ENCODE measurements at places on chromosomes 3 and 15.

DNA sequence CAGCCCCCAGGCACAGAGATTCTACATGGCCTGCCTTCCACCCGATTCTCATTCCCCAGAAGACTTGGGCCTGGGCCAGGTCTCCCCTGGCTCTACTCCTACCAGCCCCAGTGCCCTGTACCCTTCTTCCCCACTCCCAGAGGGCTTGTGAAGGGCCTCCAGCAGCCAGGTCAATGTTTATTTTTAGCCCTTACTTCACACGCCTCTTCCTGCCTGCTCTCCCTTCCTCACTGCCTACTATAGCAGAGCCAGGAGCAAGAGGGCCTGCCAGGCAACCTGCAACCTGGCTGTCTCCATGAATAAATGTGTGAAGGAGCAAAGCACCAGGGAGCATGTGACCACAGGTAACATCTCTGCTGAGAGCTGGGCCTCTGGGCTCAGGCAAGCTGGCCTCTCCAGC lies 26.4 kb upstream of the APEH start:
- H3K27ac ChIP-seq: no peak overlapping the region
- no peak for DNase-seq
- no peaks in the 10 kb centered on the region for H3K36me3 ChIP-seq
- no peaks in the 10 kb centered on the region for H3K4me1 ChIP-seq
- H3K4me3 ChIP-seq: no peak overlapping the region

GRCh38 chr3:9218514-9218846 lies 31.0 kb downstream of the SRGAP3 start:
- no peak overlapping the region for H3K27ac ChIP-seq
- DNase-seq: no peak
- H3K4me1 ChIP-seq: no peaks in the 10 kb centered on the region
- no peaks in the 10 kb centered on the region for H3K27me3 ChIP-seq

GRCh38 chr3:65443739-65444446 lies 594.8 kb downstream of the MAGI1 start:
- no peaks in the 10 kb centered on the region for H3K4me1 ChIP-seq
- no peak overlapping the region for H3K4me3 ChIP-seq
- no peak overlapping the region for H3K27ac ChIP-seq
- H3K36me3 ChIP-seq: no peaks in the 10 kb centered on the region
- no peaks in the 10 kb centered on the region for H3K27me3 ChIP-seq

DNA sequence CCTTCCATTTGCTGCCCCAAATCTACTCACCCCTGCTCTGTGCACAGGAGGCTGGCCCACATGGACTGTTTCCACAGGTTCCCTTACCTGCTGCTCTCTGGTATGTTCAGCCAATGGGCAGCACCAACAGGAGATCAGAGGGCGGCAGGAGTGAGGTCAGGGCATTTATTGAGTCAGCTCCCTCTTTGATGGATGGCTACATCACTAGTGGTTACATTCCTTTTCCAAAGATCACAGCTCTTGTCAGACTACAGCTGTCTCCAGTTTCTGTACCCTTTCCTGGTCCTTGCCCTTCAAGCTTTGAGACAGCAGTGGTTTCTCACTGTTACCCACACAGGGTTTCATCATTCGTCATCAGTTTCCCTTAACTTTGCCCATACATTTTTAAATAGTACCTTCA lies 325.1 kb downstream of the SUCLG2 start:
- no peaks in the 10 kb centered on the region for H3K36me3 ChIP-seq
- H3K4me3 ChIP-seq: no peak overlapping the region
- no peaks in the 10 kb centered on the region for H3K4me1 ChIP-seq
- no peak for DNase-seq
- no peaks in the 10 kb centered on the region for H3K27me3 ChIP-seq

DNA sequence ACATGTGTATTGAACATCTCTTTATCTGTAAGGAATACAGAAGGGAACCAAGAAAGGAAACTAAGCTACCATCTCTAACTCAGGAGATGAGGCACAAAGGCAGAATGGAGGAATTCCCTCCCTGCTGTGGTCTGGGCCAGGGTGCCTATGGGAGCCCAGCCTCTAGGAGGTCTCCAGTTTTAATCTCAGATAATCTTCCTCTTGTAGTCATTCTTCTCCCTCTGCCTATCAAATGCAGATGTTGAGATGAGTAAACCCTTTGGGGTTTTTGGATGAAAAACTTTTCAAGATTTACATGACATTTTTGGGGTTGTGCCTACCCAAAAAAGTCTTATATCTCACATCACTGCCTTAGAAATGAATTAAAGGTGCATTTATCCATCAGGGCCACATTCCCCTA lies 23.3 kb downstream of the SCG5 start:
- no peaks in the 10 kb centered on the region for H3K36me3 ChIP-seq

GRCh38 chr3:150779402-150779858 lies 16.5 kb upstream of the SIAH2 start:
- no peak overlapping the region for H3K4me3 ChIP-seq
- no peak overlapping the region for H3K27ac ChIP-seq
- DNase-seq: no peak
- no peaks in the 10 kb centered on the region for H3K4me1 ChIP-seq

DNA sequence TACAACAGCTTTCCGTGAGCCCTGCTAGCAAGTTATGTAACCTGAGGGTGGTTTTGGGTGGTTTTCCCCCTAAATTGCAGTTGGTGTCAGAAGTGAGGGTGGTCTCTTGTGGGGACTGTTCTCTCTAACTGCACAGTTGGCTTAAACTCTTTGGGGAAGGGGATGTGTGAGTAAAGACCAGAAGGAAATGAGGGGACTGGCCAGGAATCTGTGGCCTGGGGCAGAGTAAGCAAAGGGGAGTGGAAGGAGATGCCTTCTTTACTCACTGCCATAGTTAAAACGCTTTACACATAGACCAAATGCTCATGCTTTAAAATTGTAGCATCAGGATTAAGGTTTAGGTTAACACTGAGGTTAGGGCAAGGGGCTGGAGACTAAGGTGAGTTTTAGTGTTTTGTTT lies 21.2 kb upstream of the XIRP1 start:
- no peak for DNase-seq
- H3K27me3 ChIP-seq: no peaks in the 10 kb centered on the region
- H3K27ac ChIP-seq: no peak overlapping the region

GRCh38 chr15:29403772-29404171 lies 134.2 kb upstream of the NSMCE3 start:
- no peaks in the 10 kb centered on the region for H3K4me1 ChIP-seq
- DNase-seq: no peak

DNA sequence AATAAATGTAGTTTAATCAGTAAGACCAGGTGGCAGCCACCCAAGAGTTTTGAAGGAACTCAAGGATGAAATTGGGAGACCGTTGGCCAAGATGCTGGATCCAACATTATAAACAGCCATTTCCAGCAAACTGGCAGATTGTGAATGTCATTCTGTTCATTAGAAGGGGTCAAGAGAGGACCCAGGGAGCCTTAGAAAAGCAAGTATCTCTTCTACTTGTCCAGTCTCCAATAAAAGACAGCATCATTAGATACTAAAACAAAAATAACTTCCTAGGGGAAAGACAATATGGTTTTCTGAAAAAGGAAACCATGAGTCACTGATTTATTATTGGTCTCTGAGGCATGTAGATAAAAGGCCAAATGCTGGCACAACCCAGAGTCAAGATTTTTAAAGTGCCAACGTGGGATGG lies 67.9 kb downstream of the GADL1 start:
- no peak overlapping the region for H3K27ac ChIP-seq
- H3K27me3 ChIP-seq: no peaks in the 10 kb centered on the region
- no peak overlapping the region for H3K4me3 ChIP-seq
- no peaks in the 10 kb centered on the region for H3K4me1 ChIP-seq

DNA sequence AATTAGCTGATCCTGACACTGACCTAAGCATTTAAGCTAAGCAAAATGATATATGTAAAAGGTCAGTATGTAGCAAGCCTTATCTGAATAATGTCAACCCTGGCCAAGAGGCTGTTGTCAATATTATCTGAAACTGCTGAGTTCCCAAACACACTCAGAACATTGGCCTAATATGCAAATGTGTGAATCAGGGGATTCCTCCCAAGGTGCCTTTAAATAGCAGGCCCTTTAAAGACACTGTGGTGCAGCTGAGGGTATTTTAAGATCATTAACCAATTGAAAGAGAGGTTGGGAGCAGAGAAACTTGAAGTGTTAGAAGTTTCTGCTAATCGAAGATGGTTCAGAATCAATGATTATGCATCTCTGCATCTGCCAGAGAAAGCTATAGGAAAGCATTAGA lies 207.0 kb downstream of the NTRK3 start:
- H3K4me3 ChIP-seq: no peak overlapping the region
- no peak for DNase-seq
- no peak overlapping the region for H3K27ac ChIP-seq
- no peaks in the 10 kb centered on the region for H3K27me3 ChIP-seq
- H3K4me1 ChIP-seq: no peaks in the 10 kb centered on the region
- H3K36me3 ChIP-seq: no peaks in the 10 kb centered on the region

GRCh38 chr3:119500265-119500664 lies 1.9 kb downstream of the TIMMDC1 start:
- peaks cover 45% of the 10 kb centered on the region for H3K4me1 ChIP-seq
- no peaks in the 10 kb centered on the region for H3K27me3 ChIP-seq
- peaks cover 19% of the 10 kb centered on the region for H3K36me3 ChIP-seq
- no peak for DNase-seq
- H3K4me3 ChIP-seq: peak overlapping the region; percentile 92

GRCh38 chr3:108475220-108475782 lies 35.1 kb downstream of the MYH15 start:
- H3K4me3 ChIP-seq: no peak overlapping the region
- no peak overlapping the region for H3K27ac ChIP-seq
- no peak for DNase-seq
- no peaks in the 10 kb centered on the region for H3K27me3 ChIP-seq
